ENCODE measurements at places on chromosomes 4 and X.

DNA sequence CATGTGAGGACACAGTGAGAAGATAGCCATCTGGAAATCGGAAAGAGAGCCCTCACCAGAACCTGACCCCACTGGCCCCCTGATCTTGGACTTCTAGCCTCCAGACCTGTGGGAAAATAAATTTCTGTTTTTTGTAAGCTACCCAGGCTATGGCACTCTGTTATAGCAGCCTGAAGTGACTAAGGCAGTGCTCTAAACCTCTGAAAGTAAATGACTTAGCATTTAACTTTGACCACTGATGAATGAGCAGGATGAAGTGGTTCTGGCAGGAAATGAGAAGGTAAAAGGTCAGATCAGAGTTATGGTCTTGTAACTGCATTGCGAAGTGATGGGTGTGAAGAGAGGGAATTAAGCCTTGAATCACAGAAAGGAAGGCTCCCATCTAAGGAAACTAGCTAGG, 17.0 kb downstream of the GPAT3 start:
- DNase-seq: peak; percentile 49

DNA sequence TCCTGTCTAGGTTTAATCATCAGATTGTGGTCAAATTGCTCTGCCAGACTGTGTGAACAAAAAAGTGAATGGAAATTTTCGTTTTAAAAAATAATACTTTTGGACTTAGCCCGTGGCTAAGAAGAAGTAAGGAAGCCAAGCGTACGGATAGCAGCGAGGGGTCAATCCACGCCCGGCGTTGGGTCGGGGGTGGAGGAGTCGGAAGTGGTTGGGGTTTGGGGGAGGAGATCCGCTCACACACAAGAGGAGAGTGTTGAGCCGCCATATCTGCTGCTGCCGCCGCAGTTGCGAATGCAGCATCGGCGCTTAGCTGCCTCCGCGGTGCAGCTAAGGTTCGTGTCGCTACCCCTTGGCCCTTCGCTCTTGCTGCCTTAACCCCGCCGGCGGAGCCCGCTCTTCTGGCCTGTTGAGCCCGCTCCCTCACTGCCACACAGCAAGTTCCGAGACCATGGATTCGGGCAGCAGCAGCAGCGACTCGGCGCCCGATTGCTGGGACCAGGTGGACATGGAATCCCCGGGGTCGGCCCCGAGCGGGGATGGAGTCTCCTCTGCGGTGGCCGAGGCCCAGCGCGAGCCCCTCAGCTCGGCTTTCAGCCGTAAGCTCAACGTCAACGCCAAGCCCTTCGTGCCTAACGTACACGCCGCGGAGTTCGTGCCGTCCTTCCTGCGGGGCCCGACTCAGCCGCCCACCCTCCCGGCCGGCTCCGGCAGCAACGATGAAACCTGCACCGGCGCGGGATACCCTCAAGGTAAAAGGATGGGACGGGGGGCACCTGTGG, at the start of gene GSPT2:
GSPT2 (plus strand) TSS at position 264 of the 779 bp plus-strand sequence; CDS start at position 449, 185 bp downstream.
- DNase-seq: peak; percentile 46

DNA sequence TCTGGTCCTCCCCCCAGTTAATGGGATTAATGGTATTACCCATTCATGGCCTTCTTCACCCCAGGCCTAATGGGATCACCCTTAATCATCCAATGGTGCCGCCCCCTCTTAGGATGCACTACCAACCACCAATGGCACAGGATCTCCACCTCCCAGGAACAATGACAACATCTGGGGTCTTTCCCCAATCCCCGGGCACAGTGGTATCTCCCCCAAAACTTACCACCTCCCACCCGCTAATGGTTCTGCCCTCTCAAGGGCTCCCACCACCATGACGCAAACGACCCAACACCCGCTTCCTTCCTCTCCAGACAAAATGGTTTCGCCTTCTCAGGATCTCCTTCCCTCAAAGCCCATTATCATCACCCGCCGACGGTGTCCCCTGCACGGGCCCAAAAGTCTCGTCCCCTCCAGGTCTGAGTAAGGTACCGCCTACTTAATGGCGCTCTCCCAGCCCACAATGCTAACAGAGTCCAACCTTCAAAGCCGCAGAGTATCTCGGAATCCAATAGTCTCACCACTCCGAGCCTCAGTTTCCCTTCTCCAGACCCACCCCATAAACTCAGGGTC, 458 bp downstream of the GRIPAP1 start:
- no peak for DNase-seq

GRCh38 chrX:84047339-84047738, 140.7 kb downstream of the RPS6KA6 start:
- DNase-seq: no peak

- peak; percentile 5 for DNase-seq
Observed at GRCh38 chrX:47217121-47217851, 1.2 kb upstream of the CDK16 start.

DNA sequence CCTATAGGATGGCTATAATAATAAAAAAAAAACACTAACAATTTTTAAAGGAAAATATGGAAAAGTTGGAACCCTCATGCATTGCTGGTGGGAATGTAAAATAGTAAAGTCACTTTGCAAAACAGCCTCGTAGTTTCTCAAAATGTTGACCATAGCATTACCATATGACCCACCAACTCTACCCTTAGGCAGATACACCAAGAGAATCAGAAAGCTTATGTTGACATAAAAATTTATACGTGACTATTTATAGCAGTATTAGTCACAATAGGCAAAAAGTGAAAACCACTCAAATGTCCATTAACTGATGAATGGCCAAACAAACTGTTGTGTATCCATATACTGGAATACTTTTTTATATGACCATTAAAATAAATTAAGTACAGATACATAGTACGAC, 19.8 kb upstream of the FAM241A start:
- no peak for DNase-seq

DNA sequence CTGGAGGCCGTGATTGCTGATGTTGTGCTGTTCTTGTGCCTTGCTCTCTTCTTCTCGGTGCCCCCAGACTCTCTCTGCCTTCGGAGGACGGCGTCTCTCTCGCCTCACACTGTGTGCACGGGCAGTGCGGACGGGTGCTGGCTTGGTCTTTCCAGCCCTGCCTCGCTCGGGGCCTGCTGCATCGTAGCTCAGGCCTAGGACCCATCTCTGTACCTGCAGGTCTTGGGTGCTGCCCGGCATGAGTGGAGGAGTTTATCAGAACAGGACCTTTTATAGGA, 18.2 kb downstream of the RGS12 start:
- no peak for DNase-seq

DNA sequence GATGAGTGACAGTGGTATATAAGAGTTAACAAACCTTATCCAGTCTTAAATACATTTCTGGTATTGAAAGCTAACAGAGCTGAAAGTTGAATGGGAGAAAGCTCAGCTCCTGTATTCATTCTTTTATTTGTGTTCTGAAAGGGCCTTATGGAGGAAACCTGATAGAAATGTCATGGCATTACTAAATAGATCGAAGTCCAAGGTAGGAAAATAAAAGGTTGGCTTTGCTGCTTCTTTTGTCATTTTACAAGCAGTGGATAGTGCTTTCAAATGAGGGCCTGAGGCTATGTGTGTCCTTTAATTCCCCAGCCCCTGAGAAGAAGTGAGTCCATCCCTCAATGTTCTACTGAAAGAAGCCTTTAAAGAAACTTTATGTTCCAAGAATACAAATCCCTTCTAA, 974.3 kb upstream of the INTU start:
- DNase-seq: no peak

DNA sequence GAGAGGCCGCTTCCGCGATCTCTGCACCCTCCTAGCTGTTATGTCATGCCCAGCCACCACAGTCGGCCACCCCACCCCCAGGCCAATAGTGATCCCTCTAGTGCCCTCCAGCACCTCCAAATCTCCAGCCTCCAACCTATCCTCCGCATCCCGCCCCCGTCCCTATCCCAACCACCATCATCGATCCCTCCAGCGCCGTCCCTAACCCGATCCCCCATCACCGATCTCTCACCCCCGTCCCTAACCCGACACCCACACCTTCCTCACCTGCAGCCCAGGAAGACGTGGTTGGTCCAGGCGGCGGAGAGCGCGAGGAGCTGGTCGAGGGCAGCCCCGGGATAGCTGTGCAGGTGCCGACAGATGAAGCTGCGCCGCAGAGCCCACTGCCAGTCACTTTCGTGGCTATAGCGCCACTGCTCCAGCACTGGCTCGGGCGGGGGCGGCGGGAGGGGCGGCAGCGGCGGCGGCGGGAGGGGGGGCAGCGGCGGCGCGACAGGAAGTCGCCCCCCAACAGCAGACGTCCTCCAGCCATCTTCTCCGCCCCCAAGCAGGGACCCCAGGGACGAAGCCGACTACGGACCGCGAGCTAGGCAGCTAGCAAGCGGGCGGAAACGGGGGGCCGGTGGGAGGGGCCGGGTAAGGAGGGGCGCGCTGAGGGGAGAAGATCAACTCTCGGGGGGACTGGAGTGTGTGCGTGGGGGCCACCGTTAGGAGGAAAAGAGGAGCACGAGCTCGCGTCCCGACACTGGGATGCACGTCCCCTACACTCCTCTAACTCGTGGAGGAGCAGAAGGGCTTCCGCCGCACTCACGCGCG, 552 bp downstream of the NKRF start:
- DNase-seq: no peak

GRCh38 chr4:1039493-1040343, 28.3 kb downstream of the FGFRL1 start:
- peak; percentile 34 for DNase-seq

- no peak for DNase-seq
Observed at GRCh38 chrX:132063862-132064261, 40.8 kb downstream of the STK26 start.

GRCh38 chr4:181796502-181796901, 446.7 kb upstream of the TENM3 start:
- DNase-seq: peak; percentile 42

- DNase-seq: no peak
Observed at GRCh38 chr4:3800351-3800750, 34.2 kb downstream of the ADRA2C start.

GRCh38 chrX:150693725-150694574, 754 bp downstream of the MTMR1 start:
- peak; percentile 15 for DNase-seq

- no peak for DNase-seq
Observed at GRCh38 chr4:31351695-31352094, 631.5 kb downstream of the PCDH7 start.

DNA sequence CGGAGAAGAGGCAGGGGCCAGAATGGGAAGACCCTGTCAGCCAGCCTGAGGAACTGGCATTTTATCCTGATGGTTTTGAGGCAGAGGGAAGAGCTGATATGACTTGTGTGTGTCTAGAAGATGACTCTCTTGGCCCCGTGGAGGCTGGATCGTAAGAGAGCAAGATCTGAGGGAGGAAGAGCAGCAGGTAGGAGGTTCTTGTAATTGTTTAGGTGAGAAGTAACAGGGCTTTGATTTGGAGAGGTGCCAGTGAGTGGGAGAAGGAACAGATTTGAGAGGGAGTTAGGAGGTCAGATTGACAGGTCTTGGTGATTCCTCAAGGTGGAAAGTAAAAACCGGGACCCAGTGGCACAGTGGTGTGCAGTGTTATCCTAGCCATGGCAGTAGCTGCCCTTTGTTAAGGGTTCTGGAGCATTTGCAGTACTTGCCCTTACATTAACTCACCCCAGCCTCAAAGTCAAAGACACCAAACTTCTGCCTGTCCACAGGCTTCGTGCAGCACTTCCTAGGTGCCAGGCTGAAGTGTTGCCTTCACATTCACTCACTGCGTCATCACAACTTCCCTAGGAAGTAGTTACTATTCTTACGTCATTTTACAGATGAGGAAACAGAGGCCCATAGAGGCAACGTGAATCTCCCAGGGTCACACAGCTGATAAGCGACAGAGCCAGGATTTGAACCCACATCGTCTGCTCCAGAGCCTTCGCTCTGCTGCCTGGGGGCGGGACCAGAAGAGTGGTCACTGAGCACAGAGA, 23.7 kb downstream of the RTL5 start:
- DNase-seq: no peak

- DNase-seq: no peak
Observed at GRCh38 chr4:124708517-124709300, 3.8 kb downstream of the ANKRD50 start.

- no peak for DNase-seq
Observed at GRCh38 chr4:121062521-121062920, 9.8 kb downstream of the NDNF start.

DNA sequence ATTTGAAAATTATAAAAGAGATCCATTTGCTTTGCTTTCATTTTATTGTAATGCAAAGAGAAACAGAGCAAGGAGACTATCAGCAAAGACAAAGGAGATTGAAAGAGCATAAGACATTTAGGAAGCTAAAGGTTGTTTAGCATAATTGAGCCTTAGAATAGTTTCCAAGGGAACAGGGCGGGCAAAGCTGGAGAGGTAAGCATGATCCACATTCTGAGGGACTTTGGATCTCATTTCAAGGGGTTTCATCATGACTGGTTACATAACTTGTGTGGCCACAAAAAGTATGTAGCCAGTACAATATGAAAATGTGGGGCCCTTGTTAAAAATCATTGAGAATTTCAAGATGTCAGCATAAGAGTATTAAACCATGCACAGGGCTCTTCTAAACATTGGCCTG, 406.5 kb downstream of the RPA4 start:
- no peak for DNase-seq

GRCh38 chr4:52552778-52553177, 106.3 kb downstream of the USP46 start:
- DNase-seq: no peak

DNA sequence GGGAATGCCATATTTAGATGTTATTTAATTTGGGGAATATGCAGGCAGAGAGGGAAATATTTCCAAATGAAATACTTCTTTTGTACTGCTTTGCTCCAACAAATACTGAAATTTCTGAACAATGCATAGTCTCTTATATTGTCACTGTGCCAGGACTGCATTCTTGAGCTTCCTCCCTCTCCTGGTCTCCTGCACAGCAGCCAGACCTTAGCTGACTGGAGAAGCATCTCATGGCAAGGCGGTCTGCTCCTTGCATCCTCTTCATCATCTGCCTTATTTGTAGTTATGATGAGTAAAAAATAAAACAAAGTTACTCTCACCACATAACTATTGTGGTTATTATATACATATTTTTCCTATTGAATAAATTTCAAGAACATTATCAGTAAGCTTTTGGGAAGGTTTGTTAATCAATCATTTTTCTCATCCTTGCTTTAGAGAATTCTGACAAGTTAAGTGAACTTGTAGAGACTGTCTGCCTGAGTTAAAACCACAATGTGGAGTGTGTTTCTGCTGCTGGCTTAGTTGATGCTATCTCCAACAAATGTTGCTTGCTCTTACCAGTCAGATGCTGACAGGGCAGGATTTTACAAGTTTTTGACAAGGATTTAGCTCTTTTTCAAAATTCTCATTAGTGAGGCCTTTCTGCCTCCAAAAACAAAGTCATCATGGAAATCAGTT, 153.6 kb downstream of the SOWAHB start:
- no peak for DNase-seq
